ENCODE measurements at places on chromosomes 2 and 18.
A peak's percentile ranks its signal among the peaks of the same experiment; 100 is the strongest.

DNA sequence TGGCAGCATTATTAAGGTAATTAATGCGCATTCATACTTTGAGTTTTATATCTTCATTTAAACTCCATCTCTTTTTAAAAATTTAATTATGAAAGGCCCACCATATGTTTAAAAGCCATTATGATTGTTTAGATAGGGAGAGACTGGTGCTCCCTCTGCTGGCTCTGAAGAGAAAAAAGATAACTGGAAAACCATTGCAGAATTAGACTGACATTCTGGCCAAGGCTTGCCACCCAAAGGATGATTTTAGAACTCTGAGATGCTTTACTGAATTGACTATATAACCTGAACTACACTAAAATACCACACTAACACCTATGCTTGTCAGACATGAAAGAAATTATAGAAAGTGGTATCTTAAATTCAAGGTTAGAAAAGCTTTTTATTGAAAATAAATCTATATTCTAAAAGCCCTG lies 127.6 kb upstream of the SPOPL start:
- peak; percentile 11 for DNase-seq

- no peak for DNase-seq
These were observed 42.5 kb downstream of the MYO7B start for GRCh38 chr2:127577973-127578372.

DNA sequence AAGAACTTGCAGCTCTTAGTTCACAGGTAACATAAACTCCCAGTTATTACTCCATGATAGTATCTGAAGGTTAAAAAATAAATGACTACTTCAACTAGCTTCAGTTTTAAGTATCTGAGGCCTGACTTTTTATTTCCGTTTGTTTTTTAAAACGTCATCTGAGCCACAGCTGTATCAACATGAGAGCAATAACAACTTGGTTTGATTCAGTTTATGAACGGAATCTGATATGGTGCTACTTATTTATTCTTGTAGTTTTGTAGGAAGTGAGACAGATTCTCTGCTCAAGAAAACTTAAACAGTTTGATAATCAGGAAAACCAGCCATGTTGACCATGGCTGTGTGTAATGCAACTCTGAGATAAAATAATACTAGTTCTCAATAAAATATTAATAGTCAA lies 34.9 kb downstream of the NAB1 start:
- no peak for DNase-seq

DNA sequence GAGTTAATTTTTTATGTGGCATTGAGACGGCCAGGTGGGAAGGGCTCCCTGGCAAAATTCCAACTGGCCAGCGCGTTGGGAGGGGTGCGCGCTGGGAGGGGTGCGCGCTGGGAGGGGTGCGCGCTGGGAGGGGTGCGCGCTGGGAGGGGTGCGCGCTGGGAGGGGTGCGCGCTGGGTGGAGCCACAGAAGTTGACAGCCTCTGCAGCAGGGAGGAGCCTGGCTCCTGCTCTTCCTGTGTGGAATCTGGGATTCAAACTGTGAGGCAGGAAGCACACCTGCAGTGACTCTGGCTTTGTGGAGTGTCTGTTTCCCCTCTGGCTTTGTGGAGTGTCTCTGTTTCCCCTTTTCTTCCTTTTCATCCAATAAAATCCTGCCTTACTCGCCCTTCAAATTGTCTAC lies 147.9 kb upstream of the CBLN2 start:
- no peak for DNase-seq

GRCh38 chr2:30505500-30506180 lies 58.6 kb downstream of the LCLAT1 start:
- DNase-seq: no peak

GRCh38 chr2:18262601-18263000 lies 297.9 kb downstream of the RDH14 start:
- no peak for DNase-seq

DNA sequence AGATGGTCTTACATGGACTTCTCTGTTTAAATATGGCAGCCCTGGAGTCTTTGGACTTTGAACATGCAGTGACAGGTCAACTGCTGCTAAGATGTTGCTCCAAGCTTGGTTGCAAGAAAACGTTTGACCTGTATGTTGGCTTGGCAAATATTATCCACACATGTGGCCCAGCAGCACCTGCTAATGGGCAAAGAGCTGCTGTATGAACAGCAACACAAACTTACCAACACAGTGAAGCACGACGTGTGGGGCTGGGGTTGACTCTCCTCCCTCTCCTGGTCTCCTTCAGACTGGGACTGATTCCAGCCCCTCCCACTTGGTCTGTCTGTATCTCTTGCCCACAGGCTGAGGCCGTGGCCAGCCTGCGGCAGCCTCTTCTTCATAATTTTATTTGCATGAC lies 3.8 kb downstream of the KCNE4 start:
- DNase-seq: no peak

DNA sequence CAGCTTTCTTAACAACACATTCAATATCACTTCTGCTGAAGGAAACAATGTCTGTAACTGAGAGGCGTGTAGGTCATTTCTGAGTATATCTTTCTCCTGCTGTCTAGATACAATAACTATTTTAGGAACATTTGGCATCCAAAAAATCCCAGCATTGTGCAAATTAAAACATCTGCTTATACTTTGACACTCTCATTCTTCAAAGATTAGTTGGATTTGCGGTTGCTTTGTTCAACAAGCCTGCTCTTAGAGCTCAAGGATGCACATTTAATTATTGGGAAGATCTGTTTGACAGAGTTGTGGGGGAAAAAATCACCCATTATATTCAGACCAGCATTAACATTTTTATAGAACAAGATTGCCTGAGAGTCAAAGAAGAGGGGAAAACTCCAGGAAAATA lies 449.5 kb upstream of the HNRNPA3 start:
- no peak for DNase-seq

DNA sequence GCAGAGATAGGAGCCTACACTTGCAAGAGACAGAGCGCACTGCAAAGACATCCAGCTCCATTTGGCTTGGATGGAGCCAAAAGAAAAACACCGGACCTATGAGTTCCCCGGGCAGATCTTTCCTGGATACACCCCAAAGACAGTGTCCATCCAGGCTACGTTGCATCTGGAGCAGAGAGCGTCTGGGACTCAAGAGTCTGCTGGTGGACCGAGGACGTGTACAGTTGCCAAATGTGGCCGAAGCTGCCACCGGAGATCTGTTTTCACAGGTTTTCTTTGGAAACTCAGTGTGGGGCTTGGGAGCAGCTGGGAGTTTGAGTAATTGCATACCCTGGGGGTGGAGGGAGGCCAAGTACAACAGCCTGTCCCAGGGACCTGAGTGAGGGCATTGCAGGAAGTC lies 192.3 kb upstream of the OSR1 start:
- no peak for DNase-seq

DNA sequence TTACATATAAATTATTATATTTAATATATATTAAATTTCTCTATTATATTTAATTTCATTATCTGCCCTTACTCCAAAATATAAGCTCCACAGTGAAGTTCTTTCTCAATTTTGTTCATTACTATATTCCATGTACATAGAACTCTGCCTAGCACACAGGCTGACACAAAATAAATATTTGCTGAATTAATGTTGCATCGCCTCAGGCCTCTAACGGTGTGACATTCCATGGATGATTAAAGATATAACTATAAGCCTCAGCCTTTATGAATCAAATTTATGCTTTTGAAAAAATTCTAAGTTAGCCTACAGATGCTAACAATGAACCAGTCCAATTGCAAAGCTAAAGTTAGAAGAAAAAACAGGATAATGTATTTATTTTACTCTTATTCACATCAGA lies 1337.2 kb upstream of the NRXN1 start:
- DNase-seq: no peak

GRCh38 chr18:62868645-62869044 lies 153.3 kb downstream of the PHLPP1 start:
- no peak for DNase-seq
